ENCODE measurements at places on chromosomes 5 and 9.
A peak's percentile ranks its signal among the peaks of the same experiment; 100 is the strongest.

DNA sequence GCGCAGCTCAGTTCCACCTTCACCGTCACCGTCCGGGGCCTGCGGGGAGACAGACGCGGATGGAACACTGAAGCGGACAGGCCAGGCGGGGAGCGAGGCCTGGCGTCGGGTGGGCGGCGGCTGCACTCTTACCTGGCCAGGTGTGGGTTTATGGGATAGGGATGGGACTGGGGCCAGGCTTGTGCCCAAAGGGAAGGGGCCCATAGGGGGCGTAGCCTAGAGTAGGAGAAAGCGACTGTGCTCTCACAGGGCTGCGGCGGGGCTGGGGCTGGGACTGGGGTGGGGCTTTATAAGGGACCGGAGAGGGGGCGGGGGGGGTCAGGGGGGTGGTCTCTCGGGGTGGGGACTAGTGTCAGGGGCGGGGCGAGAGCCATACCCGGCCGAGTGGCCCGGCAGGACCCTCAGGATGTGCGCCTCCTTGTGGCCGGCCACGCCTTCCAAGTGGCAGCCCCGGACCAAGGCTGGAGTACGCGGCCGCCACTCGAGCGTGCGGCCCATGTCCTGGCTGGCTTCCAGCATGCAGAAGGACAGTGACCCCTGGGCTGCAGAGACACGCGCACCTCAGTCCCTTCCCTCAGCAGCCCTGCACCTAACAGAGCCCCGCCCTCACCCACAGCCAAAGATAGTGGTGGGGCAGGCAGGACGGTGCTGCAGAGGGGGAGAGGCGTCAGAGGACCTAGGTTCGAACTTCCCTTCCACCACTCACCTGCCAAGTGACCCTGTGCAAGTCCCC is 22.8 kb downstream of the FPGS start:
- DNase-seq: no peak

DNA sequence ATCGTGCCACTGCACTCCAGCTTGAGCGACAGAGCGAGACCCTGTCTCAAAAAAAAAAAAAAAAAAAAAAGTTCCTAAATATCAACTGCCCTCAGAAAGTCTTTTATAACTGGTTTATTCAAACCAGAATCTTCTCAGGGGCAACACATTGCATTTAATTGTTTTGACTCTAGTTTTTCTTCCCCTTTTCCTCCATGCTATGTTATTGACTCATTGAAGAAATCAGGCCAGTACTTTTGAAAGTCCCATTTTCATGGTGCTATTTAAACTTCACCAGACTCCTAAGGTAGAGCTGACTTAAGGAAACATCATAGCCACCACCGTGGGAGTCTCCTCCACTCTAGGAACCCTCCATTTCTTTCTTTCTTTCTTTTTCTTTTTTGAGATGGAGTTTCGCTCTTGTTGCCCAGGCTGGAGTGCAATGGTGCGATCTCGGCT is 83.1 kb upstream of the IL6ST start:
- DNase-seq: no peak

GRCh38 chr9:134724202-134724911 is 82.8 kb downstream of the COL5A1 start:
- no peak for DNase-seq

- no peak for DNase-seq
Measured at GRCh38 chr9:126791406-126792230, 13.2 kb upstream of the ZBTB43 start.

DNA sequence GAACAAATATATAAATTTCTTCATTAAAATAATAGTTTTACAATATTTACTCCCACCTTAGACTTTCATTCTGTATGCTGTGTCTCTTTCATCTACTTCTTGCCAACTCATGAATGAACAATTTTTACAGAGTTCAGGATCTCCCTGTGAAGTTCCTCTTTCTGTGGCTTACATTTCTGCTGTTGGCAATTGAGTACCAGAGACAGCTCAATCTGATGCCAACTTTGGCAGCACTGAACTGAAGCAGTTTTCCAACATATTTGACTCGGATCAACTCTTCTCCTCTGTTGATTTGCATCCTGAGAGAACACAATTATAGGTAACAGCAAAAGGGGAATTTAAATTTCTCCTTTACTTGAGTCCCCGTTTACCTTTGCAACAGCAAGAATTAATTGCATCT is 1262.2 kb downstream of the EFNA5 start:
- no peak for DNase-seq

DNA sequence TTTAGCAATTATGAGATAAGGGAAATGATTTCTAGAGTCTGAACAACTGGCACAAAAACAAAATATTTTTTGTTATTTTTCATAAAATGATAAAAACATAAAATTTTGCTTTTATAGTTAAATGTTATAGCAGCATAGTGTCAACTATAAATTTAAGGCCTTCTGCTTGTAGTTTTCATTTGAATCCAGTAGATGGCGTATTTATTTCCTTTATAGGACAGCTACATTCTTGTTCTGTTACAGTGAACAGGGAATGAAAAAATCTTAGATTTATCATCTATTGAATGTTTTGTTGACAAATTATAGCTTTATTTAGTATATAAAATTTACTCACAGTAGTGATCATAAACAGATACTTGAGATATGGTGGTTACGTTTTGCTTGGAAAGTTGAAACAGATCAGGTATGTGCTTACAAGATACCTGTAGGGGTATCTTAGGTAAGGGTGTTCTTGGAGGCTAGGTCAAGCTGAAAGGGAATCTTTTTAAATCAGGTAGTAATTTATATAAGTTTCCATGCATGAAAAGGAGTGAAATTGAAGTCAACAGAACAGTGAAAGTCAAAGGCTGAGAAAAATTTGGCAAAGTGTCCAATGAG is 239.3 kb upstream of the GRIN3A start:
- DNase-seq: peak; percentile 26

GRCh38 chr5:149935431-149935901 is 9.1 kb downstream of the PDE6A start:
- DNase-seq: no peak

GRCh38 chr5:113340537-113340936 is 94.3 kb downstream of the TSSK1B start:
- DNase-seq: no peak

DNA sequence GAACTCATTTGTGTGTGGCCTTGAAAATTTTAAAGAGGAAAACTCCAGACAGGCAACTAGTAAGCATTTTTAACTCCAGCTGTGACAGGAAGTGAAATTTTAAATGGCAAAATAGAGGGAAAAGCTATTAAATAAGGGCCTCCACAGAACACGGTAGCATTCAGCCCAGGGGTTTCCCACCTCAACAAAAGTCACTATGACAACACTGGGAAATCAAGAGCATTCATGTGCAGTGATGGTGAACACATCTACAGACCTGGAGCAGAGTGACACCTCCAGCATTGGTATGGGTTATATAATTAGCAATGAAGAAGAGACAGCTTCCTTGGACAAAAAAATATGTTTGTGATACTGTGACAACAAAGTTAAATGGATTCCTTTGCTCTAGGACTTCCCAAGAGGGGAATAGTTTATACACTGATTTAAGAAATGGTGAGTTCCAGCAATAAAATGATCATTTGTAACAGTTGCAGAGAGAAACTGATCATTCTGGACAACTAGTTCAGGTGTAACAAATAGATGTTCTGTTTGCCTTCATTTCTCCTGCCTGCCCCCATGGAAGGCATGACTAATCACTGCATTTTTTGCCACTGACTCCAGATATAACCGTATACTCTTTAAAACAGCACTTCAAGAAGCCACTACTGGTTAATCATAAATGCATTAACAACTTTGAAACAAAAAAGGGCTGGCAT is 93.3 kb upstream of the SLC44A1 start:
- no peak for DNase-seq

DNA sequence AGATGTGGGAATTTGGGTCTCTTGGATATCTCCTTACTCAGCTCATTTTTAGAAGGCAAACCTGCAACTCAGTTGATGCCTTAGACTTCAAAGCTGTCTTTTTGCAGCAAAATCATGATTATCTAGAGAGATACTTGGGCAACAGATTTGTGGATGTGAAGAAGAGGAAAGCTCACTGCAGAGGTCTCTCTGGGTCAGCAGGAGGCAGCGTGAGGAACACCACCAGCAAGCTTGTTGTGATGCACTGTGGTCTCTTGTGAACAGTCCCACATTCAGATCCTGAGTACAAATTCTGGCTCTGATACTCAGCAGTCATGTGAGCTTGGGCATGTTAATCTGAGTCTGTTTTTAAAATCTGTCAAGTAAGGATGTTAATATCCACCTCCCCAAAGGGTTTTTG is 26.3 kb upstream of the DMRT3 start:
- no peak for DNase-seq

GRCh38 chr5:124728331-124728967 is 18.0 kb downstream of the ZNF608 start:
- DNase-seq: no peak

- peak; percentile 62 for DNase-seq
Measured at GRCh38 chr9:97501177-97501971, at the start of gene TMOD1. Gene TMOD1 (plus strand): TSS chr9:97501666. CDS start chr9:97524189, 22,523 bp downstream.

DNA sequence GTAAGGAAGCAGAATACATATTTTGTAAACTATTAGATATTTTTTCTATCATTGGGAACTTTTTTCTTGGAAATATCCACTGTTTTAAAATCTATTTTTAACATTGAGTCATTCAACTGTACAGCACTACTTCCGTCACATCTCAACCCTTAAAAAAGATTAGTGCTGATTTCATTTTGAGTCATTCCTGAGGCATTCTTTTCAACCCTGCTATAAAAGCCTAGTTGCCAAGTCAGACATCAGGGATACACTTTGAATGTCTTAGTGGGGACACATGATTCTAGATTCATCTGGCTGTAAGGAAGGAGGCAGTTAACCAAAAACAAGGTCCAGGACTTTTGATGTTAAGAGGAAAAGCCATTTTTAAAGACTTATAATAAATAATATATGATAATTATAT is 160.9 kb downstream of the GIN1 start:
- no peak for DNase-seq

DNA sequence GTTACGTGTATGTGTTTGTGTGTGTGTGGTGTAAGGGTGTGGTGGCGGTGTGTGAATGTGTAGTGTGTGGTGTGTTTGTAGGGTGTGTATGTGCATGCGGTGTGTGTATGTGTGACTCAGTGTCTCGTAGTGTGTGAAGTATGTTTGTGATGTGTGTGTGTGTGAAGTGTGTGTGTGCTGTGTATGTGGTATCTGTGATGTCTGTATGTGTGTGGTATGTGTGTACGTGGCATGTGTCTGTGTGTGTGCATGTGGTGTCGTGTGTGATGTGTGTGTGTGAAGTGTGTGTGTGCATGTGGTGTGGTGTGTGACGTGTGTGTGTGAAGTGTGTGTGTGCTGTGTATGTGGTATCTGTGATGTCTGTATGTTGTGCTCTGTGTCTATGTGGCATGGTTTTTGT is 339.4 kb downstream of the MTRR start:
- no peak for DNase-seq

GRCh38 chr5:168893283-168893682 is 314.1 kb upstream of the PANK3 start:
- DNase-seq: no peak

DNA sequence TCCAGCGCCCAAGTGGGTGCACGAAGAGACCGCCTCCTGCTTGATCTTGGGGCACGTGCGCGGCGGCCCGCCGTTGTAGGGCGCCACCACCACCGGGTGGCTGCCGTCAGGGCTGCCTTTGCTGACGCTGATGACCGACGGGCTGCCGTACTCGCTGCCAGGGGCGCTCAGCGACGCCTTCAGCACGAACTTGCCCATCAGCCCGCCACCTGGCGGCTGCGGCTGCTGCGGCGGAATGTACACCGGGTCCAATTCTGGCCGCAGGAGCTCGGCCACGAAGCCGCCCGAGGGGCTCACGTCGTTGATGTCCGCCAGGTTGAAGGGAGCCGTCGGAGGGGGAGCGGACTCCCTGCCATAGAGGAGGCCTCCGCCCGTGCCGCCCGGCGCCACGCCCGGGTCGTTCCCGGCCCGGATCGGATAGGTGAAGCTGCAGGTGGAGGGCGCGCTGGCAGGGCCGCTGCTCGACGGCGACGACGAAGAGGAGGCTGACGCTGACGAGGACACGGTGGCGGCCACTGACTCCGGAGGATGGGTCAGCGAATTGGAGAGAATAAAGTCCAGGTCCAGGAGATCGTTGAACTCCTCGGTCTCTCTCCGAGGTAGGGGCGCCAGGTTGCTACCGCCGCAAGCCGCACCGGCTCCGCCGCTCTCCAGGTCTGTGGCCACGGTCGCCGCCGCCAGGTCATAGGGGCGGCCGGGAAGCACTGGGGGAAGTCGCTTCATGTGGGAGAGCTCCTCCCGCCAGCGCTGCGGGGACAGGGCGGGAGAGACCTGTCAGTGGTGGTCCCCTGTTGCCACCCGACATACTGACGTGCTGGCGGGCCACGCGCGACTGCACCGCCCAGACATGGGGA is 1.8 kb downstream of the KLF4 start:
- no peak for DNase-seq

GRCh38 chr5:150120062-150120441 is 33.7 kb upstream of the CSF1R start:
- no peak for DNase-seq

GRCh38 chr5:148998174-148998797 is 64.6 kb downstream of the SH3TC2 start:
- peak; percentile 38 for DNase-seq

DNA sequence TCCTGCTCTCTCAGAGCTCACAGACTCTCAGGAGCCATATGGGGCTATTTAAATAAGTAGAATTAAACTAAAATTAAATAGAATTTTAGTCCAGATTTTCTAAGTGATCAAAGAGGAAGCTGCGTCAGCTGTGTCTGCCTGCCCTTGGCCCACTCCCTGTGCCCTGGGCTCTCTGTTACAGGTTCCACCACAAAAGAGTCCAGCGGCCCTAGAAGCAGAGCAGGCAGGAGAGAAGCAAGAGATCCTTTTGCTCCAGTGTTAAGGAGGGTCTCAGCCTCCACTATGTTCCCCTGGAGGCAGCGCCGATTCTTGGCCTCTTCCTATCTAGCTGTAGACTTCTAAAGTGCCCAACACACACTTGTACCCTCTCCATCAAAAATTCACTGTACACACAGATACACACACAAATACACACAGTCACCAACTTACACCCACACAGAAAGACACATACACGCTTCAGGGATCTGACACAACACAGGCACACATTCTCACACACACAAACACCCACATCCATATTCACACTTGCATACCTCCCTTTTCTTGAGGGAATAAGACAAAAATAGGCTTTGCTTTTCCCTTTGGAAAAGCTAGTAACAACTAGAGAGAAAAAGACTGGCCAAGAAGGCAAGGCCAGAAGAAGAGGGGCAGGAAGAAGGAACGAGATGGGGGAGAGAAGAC is 5.5 kb upstream of the TNIP1 start:
- DNase-seq: no peak

DNA sequence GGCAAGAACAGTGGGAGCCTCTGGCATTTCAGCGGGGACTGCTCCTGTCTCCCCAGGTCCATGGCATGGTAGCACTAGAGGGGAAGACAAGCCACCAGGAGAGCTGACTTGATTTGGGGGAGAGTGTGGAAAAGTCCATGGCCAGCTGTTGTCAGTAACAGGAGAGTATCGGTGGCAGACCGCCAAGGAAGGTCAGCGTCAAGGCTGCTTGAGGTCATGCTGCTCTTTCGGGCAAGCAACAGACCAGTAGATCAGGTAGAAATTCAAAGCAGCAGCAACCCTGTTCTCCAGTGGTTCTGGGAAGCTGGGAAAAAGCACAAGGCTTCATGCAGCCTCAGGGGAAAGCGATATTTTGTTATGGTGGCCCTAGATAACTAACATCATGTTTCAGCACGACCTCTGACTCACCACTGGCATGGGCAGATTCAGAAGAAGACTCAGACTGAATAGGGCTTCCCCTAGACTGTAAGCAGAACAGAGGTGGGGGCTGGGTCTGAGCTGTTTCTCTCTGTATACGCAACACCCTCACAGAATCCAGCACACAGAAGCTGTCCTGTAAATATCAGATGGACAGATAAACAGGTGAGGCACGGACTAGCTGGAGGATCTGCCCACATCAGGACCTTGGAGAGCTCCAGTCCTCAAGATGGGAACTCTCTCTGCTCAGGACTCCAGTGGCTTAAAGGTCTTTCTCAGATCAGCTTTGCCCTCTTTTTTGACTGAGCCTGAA is 35.2 kb upstream of the PLEKHG4B start:
- no peak for DNase-seq

Data from NCI-H2081 (cell line).